ENCODE measurements at places on chromosomes 16 and 17. TPM values are rescaled to one million over a fixed set of nuclear protein-coding genes. Genes with fewer than 3 reads are reported as not detected.

Gene GINS2
- 0.48 TPM for total RNA-seq

Gene FBXW10
- not detected for total RNA-seq

Gene TBC1D3C
- total RNA-seq = not detected

Gene PRKCA
- total RNA-seq = 67.6 TPM

Gene KDM6B
- total RNA-seq = 71.9 TPM

Gene NPIPA2
- 0.34 TPM for total RNA-seq

Gene DNAAF8
- total RNA-seq = 0.48 TPM

Gene CRK
- total RNA-seq = 48.8 TPM

Gene PNPO
- total RNA-seq = 21.8 TPM

DNA sequence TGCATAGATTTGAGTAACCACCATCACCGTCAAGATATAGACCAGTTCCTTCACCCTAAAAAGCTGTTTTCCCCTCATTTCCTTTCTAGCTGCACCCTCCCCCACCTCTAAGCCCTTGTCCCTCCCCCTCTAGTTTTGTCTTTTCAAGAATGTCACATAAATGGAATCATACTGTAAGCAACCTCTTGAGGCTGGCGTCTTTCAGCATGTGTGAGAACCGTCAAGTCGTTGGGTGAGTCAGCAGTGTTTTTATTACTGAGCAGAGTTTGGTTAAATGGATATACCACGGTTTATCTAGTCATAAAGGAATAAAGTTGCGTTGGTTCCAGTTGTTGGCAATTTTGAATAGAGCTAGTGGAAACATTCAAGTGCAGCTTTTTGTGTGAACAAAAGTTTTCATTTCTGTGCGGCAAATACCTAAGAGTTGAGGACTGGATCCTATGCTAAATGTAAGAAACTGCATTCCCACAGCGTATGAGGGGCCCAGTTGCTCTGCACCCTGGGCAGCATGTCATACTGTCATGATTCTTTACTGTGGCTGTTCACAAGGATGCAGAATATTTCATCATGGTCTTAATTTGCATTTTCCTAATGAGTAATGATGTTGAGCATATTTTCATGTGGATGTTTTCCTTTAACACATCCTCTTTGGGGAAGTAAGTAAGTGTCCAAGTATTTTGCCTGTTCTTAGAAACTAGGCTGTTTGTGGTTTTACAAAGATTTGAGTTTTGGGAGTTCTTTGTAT, 264.3 kb downstream of the CPPED1 start:
- H3K4me3 ChIP-seq = no peak overlapping the region
- H3K36me3 ChIP-seq = no peaks in the 10 kb centered on the region
- no peaks in the 10 kb centered on the region for H3K27me3 ChIP-seq
- no peaks in the 10 kb centered on the region for H3K4me1 ChIP-seq

DNA sequence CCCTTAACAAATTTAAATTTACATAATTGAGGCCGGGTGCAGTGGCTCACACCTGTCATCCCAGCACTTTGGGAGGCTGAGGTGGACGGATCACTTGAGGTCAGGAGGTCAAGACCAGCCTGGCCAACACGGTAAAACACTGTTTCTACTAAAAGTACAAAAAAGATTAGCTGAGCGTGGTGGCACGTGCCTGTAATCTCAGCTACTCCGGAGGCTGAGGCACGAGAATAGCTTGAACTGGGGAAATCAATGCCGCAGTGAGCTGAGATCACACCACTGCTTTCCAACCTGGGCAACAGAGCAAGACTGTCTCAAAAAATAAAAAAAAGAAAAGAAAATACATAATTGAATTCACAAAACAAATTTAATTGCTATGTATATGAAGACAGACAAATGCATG, 56.3 kb upstream of the KIFC3 start:
- H3K27ac ChIP-seq = no peak overlapping the region
- H3K4me3 ChIP-seq = no peak overlapping the region
- H3K36me3 ChIP-seq = no peaks in the 10 kb centered on the region
- H3K4me1 ChIP-seq = no peaks in the 10 kb centered on the region
- no peak for DNase-seq

DNA sequence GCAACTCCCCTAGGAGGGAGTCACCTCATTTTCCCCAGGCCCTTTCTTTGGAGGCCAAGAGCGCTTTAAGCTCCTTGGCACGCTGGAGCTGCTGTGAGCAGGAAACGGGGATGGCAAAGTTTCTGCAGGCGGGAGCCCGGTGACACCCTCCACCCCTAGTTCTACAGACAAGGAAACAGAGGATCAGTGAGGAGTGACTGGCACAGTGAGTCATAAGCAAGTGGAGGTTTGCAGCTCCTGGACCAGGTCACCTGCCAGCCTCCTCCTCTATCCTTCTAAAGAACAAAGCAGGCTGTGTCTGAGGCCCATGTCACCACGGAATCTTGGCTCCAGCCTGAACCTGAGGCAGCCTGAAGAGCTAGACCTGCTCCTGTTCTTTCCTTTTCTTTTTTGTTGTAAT, 141.9 kb downstream of the TMEM132E start:
- H3K36me3 ChIP-seq = no peaks in the 10 kb centered on the region
- no peak for DNase-seq
- H3K4me3 ChIP-seq = no peak overlapping the region
- no peaks in the 10 kb centered on the region for H3K4me1 ChIP-seq
- no peak overlapping the region for H3K27ac ChIP-seq
- no peaks in the 10 kb centered on the region for H3K27me3 ChIP-seq

DNA sequence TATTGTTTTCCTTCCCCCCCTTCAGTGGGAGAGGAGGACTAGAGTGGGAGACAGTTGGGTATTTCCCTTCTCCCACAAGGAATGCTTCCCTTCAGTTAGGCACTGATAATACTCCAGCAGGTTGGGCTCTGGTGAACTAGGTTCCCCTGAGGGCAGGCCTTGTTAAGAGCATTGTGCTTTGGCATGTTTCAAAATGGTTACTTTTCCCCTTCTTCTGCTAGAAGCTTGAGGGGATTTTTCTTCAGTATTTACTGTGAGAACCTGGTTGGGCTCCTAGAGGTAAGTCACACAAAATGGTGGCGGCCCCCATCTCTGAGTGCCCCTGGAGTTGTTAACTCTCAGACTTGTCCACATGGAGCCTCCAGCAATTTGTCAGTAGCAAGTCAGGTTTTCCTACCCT, 156.2 kb downstream of the CYB561 start:
- H3K27ac ChIP-seq = no peak overlapping the region
- no peaks in the 10 kb centered on the region for H3K4me1 ChIP-seq
- H3K4me3 ChIP-seq = no peak overlapping the region
- no peak for DNase-seq

DNA sequence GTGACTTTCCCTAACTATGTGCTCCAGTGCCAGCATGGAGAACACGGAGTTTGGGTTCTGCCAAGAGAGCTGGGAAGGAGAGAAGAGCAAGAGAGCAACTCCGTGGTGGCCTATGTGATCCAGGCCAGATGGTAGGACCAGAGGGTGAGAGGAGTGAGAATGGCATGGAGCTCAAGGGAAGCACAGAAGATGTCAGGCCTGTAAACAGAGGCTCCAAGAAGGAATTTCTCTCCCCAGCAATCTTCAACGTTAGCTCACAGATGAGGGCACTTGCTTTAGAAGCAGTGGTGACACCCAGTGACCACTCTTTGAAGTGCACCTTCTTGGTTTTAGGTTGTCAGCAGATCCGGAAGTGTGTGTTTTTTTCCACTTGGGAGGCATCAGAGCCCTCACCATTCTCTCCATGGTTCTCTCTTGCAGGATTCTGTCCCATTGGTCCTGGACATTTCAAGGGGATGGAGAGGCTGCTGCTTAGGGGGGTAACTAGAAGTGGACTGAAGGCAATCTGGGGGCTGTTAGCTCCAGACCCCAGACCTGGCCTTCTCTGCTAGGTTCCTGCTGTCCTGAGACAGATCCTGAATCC, 18.1 kb upstream of the TMEM98 start:
- H3K27ac ChIP-seq = no peak overlapping the region
- no peaks in the 10 kb centered on the region for H3K27me3 ChIP-seq
- H3K4me1 ChIP-seq = no peaks in the 10 kb centered on the region

- no peaks in the 10 kb centered on the region for H3K27me3 ChIP-seq
- H3K4me3 ChIP-seq = no peak overlapping the region
- H3K36me3 ChIP-seq = no peaks in the 10 kb centered on the region
- DNase-seq = no peak
- no peak overlapping the region for H3K27ac ChIP-seq
These were observed 317.9 kb downstream of the MAP2K6 start for GRCh38 chr17:69732272-69732918.

DNA sequence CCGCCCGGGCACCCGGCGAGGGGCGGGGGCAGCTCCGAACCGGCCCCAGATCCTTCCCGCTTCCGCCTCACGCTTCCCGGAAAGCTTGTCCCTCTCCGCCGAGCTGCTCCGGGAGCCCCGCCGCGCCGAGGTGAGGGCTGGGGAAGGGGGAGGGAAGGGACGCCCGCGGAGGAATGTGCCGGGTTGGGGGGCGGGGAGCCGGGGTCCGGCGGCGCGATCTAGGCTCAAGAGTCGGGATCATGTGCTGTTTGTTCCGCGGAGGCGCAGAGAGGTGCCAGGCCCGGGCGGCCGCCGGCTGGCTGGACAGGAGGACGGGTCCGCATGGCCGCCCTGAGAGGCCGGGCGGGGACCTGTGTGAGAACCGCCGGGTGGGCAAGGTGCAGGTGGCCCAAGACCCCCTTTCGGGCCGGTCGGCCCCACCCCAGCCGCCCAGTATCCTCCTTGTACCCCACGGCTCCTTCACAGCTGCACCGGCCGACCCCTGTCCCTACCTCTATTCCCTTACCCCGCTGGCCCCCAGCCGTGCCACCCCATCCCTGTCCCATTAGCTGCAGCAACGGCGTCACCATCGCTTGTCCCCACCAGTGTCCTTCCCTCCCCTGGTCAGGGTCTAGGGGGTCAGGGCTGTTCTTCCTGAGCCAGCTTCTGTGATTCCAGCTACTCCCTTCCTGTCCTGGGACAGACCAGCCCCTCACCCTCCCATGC, 429 bp downstream of the KIF1C start:
- H3K4me3 ChIP-seq = peak overlapping the region; percentile 75
- no peaks in the 10 kb centered on the region for H3K27me3 ChIP-seq

GRCh38 chr17:34307110-34307509, 12.1 kb upstream of the CCL8 start:
- H3K36me3 ChIP-seq = no peaks in the 10 kb centered on the region
- H3K4me3 ChIP-seq = no peak overlapping the region
- no peaks in the 10 kb centered on the region for H3K27me3 ChIP-seq

GRCh38 chr17:77548967-77549366, 408.2 kb downstream of the SEC14L1 start:
- no peaks in the 10 kb centered on the region for H3K36me3 ChIP-seq
- H3K4me3 ChIP-seq = no peak overlapping the region
- no peaks in the 10 kb centered on the region for H3K4me1 ChIP-seq
- H3K27me3 ChIP-seq = no peaks in the 10 kb centered on the region

- H3K4me1 ChIP-seq = peaks cover 9% of the 10 kb centered on the region
- no peak overlapping the region for H3K4me3 ChIP-seq
- H3K36me3 ChIP-seq = no peaks in the 10 kb centered on the region
These were observed 5.3 kb downstream of the UBALD1 start for GRCh38 chr16:4609200-4610010.

DNA sequence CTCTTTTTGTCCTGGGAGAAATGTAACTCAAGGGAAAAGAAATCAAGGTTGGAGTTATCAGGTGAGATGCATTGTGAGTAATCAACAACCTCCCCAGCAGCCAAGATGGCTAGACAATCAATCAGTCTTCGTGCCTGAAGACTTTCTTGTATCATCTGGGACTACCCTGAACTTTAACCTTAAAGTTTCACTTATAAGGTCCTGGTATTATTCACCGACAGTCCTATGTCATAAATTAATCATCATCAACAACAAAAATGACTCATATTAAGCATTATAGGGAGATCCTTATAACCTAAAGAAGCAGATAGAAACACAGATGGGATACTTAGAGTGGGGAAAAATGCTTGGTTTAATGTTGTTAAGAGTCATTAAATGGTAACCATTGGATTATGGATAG, 7.7 kb upstream of the TEKT3 start:
- H3K36me3 ChIP-seq = no peaks in the 10 kb centered on the region
- no peak overlapping the region for H3K4me3 ChIP-seq
- no peaks in the 10 kb centered on the region for H3K27me3 ChIP-seq
- no peak for DNase-seq
- H3K4me1 ChIP-seq = peaks cover 6% of the 10 kb centered on the region

GRCh38 chr17:70128727-70129238, 40.5 kb upstream of the KCNJ2 start:
- no peaks in the 10 kb centered on the region for H3K4me1 ChIP-seq
- no peak for DNase-seq
- H3K27ac ChIP-seq = no peak overlapping the region
- H3K27me3 ChIP-seq = no peaks in the 10 kb centered on the region
- no peaks in the 10 kb centered on the region for H3K36me3 ChIP-seq

DNA sequence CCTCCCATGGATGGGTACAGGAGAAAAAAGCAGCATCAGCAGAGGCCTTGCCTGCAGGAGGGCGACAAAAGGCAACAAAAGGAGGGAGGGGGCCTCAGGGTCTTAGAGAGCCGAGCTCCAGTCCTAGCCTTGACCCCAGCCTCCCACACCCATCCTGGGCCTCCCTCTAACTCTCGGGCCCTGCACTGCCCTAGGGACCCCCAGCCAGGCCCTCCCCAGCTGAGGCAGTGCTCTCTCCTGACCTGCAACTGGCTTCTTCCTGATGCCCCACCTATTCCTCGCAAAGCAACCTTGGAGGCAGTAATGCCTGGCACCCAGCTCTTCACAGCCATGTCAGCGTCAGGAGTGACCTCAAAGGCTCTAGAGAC, 15.2 kb upstream of the SRRM2 start:
- no peaks in the 10 kb centered on the region for H3K36me3 ChIP-seq
- H3K4me3 ChIP-seq = no peak overlapping the region
- no peaks in the 10 kb centered on the region for H3K27me3 ChIP-seq
- DNase-seq = no peak

DNA sequence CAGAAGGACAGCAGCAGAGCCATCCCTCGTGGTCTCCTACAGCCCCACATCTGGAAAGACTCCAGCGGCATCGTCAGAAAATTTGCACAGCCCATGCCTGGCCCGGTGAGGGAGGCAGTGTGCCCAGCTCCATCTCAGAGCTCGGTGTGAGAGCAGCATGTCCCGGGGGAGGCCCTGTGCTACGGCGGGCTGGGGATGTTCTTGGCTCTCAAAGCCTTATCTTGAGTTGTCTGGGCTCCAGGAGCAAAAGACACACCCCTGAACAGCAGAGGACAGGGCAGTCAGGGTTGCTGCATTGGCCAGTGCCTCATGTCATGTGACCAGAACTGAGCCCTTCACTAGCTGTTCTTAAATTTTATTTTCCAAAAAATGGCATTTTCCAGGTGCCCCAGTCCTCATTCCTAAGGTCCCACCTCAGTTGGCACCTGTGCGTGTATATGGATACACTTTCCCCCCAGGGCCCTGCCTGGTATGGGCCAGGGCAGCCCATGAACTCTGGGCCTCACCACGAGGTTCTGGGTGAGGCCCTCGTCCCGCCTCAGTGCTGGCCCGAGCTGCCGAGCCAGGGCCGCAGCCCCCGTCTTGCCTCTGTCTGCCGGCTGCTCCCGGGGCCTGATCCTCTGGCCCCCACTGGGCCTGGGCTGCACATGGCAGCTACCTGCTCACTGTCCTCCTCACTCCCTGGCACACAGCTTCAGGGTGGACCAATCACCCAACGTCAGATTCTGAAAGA, 3.0 kb downstream of the NUDT16L1 start:
- no peak overlapping the region for H3K4me3 ChIP-seq
- H3K4me1 ChIP-seq = peaks cover 5% of the 10 kb centered on the region
- H3K27me3 ChIP-seq = no peaks in the 10 kb centered on the region

- peaks cover 16% of the 10 kb centered on the region for H3K4me1 ChIP-seq
- H3K27me3 ChIP-seq = no peaks in the 10 kb centered on the region
- peak; percentile 92 for DNase-seq
- no peaks in the 10 kb centered on the region for H3K36me3 ChIP-seq
- no peak overlapping the region for H3K4me3 ChIP-seq
- H3K27ac ChIP-seq = peak overlapping the region; percentile 95
These were observed 78.8 kb downstream of the WIPI1 start for GRCh38 chr17:68378268-68379176.

GRCh38 chr17:63503341-63503705, 19.8 kb upstream of the KCNH6 start:
- H3K36me3 ChIP-seq = no peaks in the 10 kb centered on the region
- DNase-seq = no peak
- H3K27ac ChIP-seq = no peak overlapping the region
- H3K27me3 ChIP-seq = no peaks in the 10 kb centered on the region
- H3K4me1 ChIP-seq = no peaks in the 10 kb centered on the region
- H3K4me3 ChIP-seq = no peak overlapping the region
